ENCODE measurements at places on chromosomes 2 and 18. TPM values are rescaled to one million over a fixed set of nuclear protein-coding genes. Genes with fewer than 3 reads are reported as not detected.
A peak's percentile ranks its signal among the peaks of the same experiment; 100 is the strongest.

RBFA gene
- 37.1 TPM for total RNA-seq

CCDC85A gene
- total RNA-seq, result 31.0 TPM

HOXD13 gene
- total RNA-seq, result not detected

CHST9 gene
- 2.4 TPM for total RNA-seq

DNA sequence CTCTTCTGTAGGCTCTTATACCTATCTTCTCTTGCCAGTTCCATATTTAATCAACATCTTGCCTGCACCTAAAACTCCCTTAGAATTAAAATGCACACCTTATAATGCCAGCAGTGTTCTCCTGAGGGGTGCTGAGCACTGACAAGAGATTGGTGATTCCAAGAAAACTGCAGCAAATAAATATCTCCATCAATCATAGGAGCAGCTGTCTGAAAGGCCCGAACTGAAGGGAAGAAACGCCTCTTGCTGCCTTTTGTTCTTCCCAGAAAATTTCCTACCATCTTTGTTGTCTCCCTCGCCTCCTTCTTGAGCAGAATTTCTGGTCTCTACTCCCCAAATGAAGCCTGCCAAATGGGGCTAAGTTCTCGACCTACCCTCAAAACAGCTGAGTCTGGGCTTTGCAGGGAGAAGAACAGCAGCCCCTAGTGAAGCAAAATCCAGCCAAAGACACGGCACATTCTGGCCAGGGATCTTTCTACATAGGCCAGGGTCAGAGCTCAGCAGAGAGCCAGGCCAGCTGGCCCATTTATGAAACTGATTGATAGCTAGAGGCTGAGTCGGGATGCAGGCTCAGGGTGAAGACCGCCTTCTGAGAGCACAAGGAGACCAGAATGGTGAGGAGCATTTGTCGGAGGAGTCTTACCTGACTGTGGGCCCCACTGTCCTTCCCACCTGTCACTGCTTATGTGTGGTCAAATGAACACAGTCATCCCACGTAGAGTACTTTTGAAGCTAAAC is 20.4 kb upstream of the TMEM247 start:
- DNase-seq, result no peak

DNA sequence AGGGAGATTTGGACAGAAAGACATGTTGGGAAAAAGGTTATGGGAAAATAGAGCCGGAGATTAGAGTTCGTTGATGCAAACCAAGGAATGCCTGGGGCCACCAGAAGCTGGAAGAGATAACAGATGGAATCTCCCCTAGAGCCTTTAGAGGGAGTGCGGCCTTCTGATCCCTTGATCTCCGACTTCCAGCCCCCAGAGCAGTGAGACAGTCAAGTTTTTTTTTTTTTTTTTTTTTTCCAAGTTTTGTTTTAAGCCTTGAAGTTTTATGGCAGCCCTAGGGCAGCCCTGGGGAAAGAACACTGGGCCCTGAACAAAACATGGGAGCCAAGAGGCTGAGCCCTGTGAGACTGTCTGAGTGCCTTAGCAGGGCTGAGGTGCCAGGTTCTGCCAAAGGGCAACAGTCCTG is 6.5 kb downstream of the DGKD start:
- no peak for DNase-seq

GRCh38 chr18:64017870-64018269 is 48.0 kb downstream of the SERPINB8 start:
- peak; percentile 10 for DNase-seq

GRCh38 chr2:39437522-39438296 is 624 bp upstream of the MAP4K3 start:
- DNase-seq, result peak; percentile 41

ST8SIA5 gene
- total RNA-seq, result 4.9 TPM

IL18R1 gene
- 0.41 TPM for total RNA-seq

SERPINB3 gene
- total RNA-seq, result not detected

DNA sequence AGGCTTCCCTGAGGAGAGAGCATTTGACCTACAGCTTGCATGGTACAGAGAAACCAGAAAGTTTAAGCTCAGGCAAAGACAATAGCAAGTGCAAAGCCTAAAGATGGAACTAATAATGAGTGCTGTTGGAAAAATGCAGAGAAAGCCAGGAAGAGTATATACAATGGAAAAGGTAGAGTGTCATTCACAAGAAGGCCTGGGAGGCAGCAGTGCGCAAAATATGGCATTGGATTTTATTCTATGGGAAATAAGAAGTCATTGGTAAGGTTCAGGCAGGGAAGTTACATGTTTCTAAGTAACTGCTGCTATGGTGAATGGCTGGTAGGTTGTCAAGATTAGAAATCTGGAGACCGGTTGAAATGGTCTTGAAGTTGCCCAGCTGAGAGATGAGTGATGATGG is 2167.3 kb upstream of the CELF4 start:
- DNase-seq, result no peak

NT5C1B gene
- not detected for total RNA-seq

DNA sequence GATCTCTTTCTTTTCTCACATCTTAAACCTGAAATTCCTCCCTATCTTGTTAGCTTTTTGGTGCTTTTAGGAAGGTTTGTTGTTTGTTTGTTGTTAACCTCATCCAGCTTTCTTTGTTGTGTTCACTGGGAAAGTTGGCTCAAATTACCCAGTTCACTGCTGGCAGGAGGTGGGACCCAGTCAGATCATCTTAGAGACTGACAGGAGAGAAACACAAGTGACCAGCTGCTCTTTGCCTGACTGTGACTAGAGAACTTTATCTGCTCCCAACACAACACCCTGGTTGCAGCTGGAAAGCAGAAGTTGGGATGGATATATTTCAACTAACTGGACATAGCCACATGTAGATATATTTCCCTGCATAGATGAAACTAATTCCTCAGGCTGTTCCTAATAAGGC is 10.0 kb downstream of the MAPK4 start:
- no peak for DNase-seq

NRP2 gene
- 26.1 TPM for total RNA-seq

- DNase-seq, result no peak
Observed at GRCh38 chr2:77228391-77228790, 293.8 kb downstream of the LRRTM4 start.

GRCh38 chr2:27126252-27126710 is 2.7 kb downstream of the ABHD1 start:
- DNase-seq, result no peak

- DNase-seq, result no peak
Observed at GRCh38 chr2:86216575-86217555, 17.6 kb downstream of the MRPL35 start.

- DNase-seq, result no peak
Observed at GRCh38 chr18:75612456-75612855, 185.0 kb upstream of the SMIM21 start.

GRCh38 chr2:75053484-75054112 is 95.2 kb downstream of the POLE4 start:
- no peak for DNase-seq

GRCh38 chr2:54836477-54836876 is 113.0 kb downstream of the EML6 start:
- no peak for DNase-seq

GRCh38 chr2:85390941-85391669 is 19.1 kb downstream of the CAPG start:
- no peak for DNase-seq

- DNase-seq, result no peak
Observed at GRCh38 chr2:21358976-21359375, 235.2 kb downstream of the TDRD15 start.

- peak; percentile 34 for DNase-seq
Observed at GRCh38 chr2:60463249-60463648, 90.2 kb downstream of the BCL11A start.

- no peak for DNase-seq
Observed at GRCh38 chr2:134278553-134278952, 24.7 kb downstream of the MGAT5 start.

DNA sequence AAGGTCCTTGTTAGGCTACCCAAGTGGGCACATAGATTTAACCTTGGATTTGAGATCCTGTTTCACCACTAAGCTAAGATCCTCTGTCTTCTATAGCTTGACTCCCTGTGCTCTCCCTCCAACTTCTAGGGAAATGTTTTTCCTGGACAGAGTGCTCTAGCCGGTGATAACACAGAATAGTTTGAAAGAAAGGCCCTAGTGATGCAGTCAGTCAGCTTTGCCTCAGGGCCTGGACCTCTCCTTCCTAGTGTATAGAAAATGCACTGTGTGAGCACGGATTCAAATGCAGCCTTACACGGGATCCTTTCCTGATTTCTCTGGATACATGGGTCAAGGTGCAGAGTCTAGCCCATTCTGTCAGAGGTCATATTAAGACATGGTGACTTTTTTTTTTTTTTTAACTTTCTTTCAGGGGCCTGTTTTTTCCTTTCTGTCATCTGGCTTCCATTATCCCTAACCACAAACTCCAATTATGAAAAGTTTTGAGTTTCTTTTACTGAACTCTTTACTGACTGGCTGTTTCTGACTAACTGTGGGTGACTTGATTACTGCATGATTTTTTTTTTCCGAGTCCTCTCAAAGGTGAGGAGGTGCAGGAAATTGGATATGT is 122.6 kb downstream of the LRP1B start:
- DNase-seq, result no peak

- DNase-seq, result no peak
Observed at GRCh38 chr18:77552945-77553344, 303.3 kb downstream of the GALR1 start.

DNA sequence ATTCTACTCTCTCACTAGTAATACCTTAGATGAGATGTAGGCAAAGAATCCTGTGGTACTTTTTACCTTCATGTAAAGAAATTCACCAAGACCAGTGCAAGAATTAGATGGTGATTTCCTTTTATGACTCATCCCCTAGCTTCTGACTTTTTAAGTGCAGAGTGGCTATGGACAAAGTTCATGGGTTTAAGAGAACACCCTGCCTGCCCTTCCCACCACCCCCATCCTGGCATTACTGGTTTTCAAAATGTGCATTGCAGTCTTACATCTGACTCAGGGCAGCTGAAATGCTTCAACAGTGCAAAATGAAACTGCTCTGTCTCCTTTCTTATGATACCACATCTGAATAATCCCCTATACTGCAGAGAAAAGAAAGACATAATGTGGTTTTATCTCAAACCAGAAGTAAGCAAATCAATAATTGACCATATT is 22.6 kb downstream of the MAIP1 start:
- DNase-seq, result no peak

TMEM17 gene
- 4.9 TPM for total RNA-seq

GRCh38 chr2:204234879-204235278 is 298.3 kb downstream of the ICOS start:
- no peak for DNase-seq

GRCh38 chr2:134676960-134677359 is 41.8 kb downstream of the TMEM163 start:
- no peak for DNase-seq

DNA sequence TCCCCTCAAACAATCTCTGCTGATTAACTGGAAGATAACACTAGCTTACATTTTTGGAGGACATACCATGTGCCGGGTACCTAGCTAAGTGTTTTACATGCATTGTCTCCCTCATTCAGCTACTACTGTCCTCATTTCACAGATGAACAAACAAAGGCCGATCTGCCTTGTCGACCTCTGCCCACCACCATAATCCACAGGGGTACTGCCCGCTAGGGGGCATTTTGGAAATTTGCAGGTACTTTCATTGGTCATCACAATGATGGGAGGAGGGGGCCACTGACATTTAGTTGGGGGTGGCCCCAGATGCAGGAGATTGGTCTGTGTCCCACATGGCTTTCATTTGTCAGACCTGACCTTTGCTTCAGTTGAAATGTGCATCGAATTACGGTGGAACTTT is 3.9 kb upstream of the TMEM163 start:
- DNase-seq, result no peak

DNA sequence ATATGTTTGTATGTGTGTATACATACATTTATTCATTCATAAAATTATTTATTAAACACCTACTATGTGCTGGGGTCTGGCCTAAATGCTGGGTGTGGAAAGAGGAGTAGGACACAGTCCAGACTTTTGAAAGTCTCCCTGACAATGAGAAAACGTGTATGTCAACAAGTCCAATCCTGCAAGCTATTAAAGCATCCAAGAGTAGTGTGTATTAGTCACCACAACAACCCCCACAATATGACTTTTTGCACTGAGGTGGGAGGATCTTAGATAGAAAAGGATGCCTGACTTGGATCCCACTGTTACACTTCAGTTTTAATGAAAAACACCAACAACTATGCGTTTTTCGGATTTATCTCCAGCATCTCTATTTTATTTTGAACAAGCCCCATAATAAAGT is 446.4 kb downstream of the EPHA4 start:
- DNase-seq, result no peak

DNA sequence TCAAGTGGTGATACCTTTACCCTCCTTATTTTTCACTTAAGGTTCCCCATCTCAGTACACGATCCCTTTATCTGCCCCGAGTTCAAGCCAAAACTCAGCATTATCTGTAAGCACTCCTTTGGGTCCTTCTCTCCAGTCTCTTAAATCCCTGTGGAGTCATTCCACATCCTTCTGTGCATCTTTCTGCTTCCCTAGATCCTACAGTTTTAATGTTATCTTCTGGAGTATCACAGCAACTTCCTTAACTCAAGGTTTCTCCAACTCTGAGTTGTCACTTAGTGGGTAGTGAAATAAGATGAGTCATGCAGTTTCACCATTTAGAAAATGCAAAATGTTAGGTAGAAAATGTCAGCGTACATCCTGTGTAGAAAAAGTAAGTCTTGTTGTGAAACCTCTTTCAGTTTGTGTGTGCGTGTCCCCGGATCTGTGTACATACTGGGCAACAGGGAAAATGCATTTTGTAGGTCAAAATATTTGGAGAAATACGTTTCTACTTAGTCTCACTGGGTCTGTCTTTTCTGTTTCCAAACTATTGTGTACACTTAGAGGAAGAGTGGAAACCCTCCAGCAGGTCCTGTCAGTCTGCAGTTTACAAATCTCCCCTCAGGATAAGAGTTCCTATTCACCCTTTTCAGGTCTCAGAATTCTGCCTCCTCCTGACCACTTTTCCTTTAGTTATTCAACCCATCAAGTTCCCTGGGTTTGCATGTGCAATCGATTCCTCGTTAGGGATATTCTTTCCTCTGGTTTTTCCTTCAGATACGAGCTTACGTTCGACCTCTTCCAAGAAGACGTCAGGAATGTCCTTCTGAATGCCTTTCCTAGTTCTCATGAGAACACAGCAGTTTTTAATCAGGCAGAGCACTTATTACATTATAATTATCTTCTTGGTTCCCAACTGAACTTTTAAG is 154.8 kb downstream of the TGIF1 start:
- no peak for DNase-seq

TMEM200C gene
- total RNA-seq, result 23.2 TPM

- no peak for DNase-seq
Observed at GRCh38 chr18:74289137-74289536, 2.6 kb downstream of the CYB5A start.

CCDC150 gene
- total RNA-seq, result 4.5 TPM

DNA sequence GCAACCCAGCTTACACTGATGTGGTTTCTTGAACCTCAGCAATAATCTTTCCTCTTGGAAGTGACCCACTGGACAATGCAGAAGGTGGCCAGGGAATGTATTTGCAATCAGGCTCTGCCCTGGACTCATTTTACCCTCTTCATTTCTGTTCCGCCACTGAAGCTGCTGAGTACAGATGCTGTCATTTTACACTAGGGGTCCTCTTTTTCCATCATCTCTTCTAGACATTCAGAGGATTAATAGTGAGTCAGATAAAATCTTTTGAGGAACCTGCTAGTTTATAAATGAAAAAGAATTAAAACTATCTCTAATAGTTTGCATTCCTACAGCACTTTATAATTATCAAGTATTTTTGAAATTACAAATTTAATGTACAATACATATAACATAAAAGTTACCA is 87.9 kb upstream of the PNPT1 start:
- DNase-seq, result no peak

IGFBP2 gene
- total RNA-seq, result 253 TPM

GRCh38 chr2:11805024-11805423 is 58.6 kb downstream of the LPIN1 start:
- no peak for DNase-seq

GRCh38 chr2:241356871-241357260 is 781 bp downstream of the FARP2 start:
- DNase-seq, result no peak

Data from frontal cortex (tissue), 4 donors.